ENCODE measurements at places on chromosomes 1 and 21.
A peak's percentile ranks its signal among the peaks of the same experiment; 100 is the strongest.

- no peak for DNase-seq
These were observed 3.5 kb upstream of the OSCP1 start for GRCh38 chr1:36453600-36454388.

- no peak for DNase-seq
These were observed 106.2 kb upstream of the BRINP3 start for GRCh38 chr1:190583862-190584261.

DNA sequence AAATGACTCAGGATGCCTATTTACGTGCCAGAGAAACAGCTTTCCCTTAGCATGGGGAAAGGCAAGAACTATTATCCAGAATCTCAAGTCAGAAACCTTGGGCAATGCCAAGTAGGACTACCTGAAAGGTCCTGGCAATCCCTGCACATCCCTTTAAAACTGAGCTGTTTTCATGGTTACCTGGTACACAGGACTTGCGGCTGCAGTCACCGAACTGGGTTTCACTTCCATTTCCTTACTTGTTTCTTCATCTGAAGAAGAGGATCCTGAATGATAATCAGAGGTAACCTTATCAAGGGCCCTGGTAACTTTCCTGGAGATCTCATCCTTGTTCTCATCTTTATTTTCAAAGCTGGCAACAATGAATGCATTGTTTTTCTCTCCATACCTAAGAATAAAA lies 14.3 kb downstream of the BTG3 start:
- DNase-seq, result no peak

GRCh38 chr1:93078203-93078602 lies 880 bp upstream of the MTF2 start:
- DNase-seq, result no peak

- no peak for DNase-seq
These were observed 504 bp downstream of the SCCPDH start for GRCh38 chr1:246724731-246725095.

DNA sequence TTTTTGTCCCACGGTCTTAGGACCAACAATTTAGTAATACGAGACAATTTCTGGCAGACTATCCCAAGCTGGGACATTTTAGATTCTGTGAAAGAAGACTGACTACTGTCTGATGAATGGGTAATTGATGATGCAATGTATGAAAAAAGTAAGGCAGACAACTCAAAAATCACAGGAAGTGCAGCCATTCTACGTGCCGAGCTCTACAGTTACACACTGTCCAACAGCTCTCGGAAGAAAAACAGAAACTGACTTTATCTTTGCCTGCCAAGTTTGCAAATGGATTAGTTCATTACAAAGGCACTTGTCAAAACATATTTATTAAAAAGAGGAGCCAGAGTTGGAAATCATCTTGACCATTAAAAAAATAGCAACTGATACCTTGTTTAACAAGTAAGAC lies 31.3 kb downstream of the ZBTB8B start:
- no peak for DNase-seq

GRCh38 chr1:190479050-190479397 lies 1.4 kb upstream of the BRINP3 start:
- DNase-seq, result no peak

- DNase-seq, result peak; percentile 64
These were observed 543 bp upstream of the EPHB2 start for GRCh38 chr1:22709891-22710700.

- no peak for DNase-seq
These were observed 15.7 kb downstream of the REG4 start for GRCh38 chr1:119795261-119796200.

DNA sequence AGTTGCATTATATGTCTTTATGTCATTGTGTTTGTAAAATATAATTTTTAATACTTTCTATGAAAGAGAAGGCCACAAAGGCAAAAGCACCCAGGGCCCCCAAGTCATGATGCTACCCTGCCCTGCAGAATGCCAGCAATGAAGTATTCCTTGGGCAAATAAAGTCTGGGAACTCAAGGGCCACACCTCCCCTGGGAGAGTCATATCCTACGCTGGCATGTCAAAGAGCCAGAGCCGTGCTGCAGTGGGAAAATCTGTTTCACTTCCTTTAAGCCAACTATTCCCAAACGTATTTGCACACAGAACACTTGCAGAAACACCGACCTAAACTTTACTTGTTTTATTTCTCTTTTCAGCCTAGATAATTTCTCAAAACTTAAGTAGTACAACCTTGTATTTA lies 98.4 kb upstream of the KAZN start:
- no peak for DNase-seq

Data from GM13977 (cell line).